ENCODE measurements at places on chromosomes 12 and 14.
A peak's percentile ranks its signal among the peaks of the same experiment; 100 is the strongest.

DNA sequence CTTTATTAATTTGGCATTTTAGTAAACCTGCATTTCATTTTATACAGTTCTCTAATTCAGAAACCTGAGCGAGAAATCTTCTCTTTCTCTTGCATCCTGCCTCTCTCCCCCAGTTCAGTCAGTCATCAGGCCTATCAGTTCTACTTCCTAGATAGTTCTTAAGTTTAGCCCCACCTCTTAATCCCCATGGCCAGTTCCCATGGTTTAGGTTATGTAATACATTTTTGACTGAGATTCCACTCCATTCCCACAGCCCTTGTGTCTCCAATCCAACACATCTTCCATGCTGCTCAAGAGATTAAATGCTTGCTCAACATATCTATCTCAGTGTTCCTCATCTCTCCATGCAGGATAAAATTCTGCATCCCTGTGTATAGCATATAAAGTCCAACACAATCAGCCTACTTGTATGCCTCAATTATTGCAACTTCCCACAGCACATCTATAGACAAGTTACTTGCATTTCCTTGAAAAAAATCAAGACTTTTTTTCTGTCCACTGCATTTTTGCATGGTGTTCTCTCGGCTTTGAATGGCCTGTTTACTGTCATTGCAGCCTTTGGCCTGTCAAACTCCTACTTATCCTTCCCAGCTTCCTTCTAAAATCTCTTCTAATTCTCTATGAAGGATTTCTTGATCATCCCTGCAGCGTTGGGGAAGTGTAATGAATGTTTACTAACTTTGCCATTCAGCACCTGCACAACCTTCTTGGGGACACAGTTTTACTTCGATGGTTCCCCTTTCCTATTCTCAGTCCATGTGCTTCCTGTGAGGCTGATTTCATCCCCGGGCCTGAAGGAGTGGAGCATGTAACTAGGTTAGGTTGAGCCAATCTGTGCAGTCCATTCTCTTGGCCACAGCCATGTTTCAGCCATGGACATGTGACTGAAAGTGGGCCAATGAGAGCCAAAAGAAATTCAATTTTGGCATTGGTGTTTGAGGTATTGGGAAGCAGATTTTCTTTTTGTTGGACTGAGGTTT, 80.8 kb downstream of the DACT1 start:
- no peak for DNase-seq

DNA sequence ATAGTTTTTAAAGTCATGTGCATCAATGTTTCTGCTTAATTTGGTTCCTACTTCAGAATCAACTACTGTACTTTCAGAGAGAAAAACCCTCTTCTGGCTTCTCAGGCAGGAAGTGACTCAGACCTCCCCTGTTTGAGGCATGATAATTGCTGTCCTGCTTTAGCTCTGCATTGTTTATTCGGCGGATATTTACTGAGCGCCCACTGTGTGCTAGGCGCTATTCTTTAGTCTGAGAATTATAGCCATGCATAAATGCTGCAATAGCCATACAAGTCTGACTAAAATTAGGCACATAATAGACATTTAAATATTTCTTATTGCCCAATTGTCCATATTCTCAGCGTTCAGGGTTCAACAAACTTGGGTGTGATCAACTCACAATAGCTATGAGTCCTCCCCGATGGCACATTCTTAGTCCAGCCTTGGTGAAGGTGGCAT, 6.1 kb upstream of the AMIGO2 start:
- DNase-seq, result peak; percentile 12

GRCh38 chr12:76329159-76329558, 19.1 kb downstream of the BBS10 start:
- DNase-seq, result no peak

- DNase-seq, result no peak
Measured at GRCh38 chr12:132116709-132117557, 27.2 kb downstream of the DDX51 start.

DNA sequence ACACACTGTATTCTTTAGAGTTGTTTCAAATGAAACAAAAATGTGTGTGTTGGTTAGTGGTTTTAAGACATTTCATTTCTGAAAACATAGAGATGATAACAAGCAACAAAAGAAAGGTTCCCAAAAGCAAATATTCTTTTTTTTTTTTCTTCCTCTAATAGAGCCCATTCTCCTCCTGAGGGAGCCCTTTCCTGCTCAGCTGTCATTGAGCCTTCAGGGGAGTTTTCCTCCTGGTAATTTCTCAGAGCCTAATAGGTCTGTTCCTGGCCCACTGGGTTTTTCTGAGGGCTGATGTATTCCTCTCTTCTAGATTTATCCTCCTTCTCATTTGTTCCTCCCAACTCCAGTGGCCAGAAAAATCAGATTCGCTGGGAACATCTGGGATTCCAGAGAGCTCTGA, 654.5 kb downstream of the NOVA1 start:
- DNase-seq, result no peak

DNA sequence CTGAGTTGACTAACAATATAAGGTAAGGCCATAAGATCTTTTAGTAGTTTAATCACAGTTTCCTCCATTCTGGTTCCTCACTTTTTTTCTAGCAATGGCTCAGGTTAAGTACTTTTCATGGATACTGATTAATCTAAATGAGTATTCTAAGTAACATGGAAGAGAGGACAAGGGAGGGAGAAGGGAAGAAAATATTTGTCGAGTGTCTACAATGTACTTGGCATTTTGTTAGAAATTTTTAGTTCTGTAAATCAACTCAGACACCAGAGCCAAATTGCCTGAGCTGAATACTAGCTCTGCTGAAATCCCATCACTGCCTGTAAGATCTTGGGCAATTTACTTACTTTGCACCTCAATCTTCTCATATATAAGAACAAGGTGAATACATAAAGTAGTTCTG, 20.2 kb downstream of the RERG start:
- no peak for DNase-seq

GRCh38 chr12:50287271-50287670, 4.0 kb upstream of the LIMA1 start:
- DNase-seq, result no peak

GRCh38 chr14:71688576-71688975, 243.7 kb upstream of the RGS6 start:
- no peak for DNase-seq

DNA sequence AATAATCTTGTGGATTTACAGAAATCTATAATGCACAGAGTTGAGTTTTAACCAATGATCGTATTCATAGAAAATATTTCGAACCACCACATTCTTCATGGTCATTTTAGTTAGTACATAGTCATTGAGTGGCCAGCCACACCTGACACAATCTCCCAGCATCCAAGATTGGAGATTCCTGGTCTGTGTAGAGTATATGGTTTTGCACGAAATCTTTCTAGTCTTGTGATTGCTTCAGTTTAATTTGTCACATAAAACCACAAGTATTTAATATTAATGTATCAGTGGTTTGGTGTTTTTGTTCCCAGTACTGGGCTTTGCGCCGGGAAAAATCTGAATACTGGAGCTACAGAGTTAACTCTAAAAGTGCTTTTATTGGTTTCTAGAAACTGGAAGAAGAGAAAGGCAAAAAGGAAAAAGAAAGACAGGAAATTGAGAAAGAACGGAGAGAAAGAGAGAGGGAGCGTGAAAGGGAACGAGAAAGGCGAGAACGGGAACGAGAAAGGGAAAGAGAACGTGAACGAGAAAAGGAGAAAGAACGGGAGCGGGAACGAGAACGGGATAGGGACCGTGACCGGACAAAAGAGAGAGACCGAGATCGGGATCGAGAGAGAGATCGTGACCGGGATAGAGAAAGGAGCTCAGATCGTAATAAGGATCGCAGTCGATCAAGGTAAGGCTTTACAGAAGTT, 33.4 kb upstream of the PSEN1 start:
- no peak for DNase-seq

GRCh38 chr12:72925716-72926115, 653.5 kb downstream of the TRHDE start:
- DNase-seq, result no peak

DNA sequence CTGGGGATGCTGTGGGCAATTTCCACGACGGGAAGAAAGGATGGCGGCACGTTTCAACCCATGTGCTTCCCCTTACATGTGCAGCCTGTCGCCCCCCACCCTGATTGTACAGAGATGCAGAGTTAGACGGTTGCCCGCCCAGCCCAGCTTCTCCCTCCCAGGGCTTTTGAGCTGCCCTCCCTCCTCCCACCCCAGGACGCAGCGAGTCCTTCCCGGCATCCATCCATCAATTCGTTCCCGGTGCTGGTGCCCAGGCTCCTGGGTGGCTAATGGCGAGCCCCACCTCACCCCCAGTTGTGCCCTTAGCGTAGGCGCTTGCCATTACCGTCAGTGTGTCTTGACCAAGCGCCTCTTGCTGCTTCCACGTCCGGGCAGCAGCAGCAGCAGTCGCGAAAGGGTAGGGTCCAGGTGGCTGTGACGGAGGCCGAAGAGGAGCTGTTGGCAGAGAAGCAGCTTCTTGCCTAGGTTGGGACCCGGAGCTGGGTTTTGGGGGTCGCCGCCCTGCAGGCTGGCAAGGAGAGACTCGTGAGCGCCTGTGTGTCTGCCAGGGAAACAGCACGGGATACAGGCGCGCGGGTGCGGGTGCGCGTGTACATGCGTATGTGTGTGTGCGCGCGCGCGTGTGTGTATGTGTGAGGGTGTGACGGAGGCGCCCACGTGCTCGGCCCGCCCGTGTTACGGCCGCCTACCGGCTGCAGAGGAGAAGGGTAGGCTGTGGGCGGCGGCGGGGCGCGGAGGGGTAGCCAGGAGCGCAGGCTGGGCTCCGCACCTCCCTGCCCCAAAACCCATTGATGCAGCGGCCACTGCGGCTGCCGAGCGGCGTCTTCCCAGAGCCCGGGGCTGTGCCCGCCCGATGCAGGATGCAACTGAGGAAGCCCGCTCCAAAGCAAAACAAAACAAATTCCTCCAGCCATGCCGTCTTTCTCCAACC, at the start of gene SLC6A15:
Gene SLC6A15, minus strand, starts transcription at position 602 of the 931 bp plus-strand sequence. CDS start 20,679 bp downstream, outside the sequence.
- no peak for DNase-seq

DNA sequence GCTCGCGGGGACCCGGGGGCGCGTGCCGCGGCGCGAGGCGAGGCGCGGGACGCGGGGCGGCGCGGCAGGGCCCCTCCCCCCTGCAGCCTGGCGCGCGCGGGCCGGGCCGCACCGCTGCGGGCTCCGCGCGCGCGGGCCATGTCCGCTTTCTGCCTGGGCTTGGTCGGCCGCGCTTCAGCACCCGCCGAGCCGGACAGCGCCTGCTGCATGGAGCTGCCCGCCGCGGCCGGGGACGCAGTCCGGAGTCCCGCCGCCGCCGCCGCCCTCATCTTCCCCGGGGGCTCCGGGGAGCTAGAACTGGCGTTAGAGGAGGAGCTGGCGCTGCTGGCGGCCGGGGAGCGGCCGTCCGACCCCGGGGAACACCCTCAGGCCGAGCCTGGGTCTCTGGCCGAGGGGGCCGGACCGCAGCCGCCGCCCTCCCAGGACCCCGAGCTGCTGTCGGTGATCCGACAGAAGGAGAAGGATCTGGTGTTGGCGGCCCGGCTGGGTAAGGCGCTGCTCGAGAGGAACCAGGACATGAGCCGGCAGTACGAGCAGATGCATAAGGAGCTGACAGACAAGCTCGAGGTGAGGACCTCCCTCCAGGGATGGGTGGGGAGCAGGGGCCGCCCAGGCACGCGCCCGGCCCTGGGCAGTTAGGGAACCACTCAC, 820 bp downstream of the BICDL1 start:
- DNase-seq, result peak; percentile 37

DNA sequence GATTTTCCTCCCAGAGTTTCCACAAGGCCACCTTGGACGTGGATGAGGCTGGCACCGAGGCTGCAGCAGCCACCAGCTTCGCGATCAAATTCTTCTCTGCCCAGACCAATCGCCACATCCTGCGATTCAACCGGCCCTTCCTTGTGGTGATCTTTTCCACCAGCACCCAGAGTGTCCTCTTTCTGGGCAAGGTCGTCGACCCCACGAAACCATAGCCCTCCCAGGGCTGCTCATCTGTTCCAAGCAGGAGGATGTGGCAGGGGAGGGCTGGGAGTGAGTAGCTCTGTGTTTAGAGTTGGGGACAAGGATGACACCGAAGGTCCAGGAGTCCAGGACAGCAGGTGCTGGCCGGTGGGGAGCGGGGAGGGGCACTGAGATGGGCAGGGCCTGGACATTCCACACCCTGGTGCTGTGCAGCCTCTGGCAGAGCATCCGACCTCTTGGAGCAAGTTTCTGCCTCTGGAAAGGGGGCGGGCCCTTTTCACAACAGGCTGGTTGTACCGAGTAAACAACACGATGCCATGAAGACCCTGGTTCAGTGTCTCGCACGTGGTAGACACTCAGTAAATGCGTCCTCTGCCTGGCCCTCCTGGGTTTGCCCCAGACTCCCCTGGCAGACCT, 8.2 kb downstream of the SERPINA4 start:
- no peak for DNase-seq

GRCh38 chr14:68254669-68255527, 435.3 kb downstream of the RAD51B start:
- no peak for DNase-seq

- no peak for DNase-seq
Measured at GRCh38 chr14:72457641-72458040, 436.3 kb downstream of the DPF3 start.

GRCh38 chr12:93957870-93958269, 190.5 kb upstream of the PLXNC1 start:
- DNase-seq, result no peak

- DNase-seq, result no peak
Measured at GRCh38 chr12:6961695-6962284, 8.7 kb downstream of the PHB2 start.

DNA sequence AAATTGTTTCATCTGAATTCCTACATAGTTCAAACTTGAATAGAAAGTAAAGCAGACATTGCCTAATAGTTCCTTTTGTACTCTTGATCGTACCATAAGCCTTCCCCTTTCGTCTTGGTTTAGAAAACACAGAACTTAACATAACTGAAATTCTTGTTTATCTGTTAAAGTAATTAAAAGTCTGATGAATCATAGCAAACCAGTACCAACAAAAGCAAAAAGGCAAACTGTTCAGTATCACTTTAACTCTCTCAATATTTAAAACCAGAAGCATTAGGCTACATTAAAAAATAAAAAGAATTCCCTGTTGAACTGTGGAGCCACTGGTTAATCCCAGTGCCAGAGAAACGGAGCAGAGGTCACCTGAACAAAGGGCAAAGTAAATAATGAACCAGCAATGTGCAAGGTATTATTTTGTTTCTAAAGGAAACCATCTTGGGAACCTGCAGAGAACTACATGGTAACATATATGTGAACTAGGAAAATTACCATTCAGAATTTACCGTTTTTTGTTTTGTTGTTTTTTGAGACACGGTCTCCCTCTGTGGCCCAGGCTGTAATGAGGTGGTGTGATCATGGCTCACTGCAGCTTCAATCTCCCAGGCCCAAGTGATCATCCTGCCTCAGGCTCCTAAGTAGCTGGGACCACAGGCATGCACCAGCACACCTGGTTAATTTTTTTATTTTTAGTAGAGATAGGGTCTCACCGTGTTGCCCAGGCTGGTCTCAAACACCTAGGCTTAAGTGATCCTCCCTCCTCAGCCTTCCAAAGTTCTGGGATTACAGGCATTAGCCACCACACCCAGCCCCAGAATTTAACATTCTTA, 17.1 kb upstream of the HIGD1C start:
- DNase-seq, result no peak

- no peak for DNase-seq
Measured at GRCh38 chr12:49049566-49050224, 10.9 kb downstream of the KMT2D start.

Measured in thymus (tissue), 14 donors.